CD4-positive, alpha-beta T cell treated with Interleukin-17A for 1 hour (primary cell): ENCODE measurements at places on chromosomes 13 and 19.

GRCh38 chr19:791007-791566 is 6.2 kb upstream of the PTBP1 start:
- DNase-seq, result no peak

DNA sequence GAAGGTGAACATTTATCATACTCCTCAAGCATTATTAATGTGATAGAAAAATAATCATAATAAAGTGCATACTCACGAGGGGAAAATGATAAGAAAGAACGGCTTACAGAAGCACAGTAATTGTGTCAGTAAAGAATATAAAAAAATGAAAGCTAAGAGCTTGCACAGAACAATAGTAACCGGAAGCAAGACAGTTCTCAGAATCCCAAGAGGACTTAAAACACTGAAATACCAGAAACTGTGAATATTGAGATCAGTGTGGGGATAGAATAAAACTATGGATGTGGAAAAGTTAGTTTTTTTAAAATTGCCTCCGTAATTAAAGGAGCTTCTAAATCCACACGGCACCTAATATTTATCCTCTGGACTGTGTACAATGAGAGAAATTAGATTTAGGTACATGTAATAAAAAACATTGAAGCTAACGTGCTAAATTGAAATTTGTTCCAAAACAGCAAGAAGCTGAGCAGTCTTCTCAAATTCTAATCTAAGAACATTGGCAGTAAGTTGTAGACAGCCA is 482.7 kb downstream of the SLITRK6 start:
- DNase-seq, result no peak

- DNase-seq, result no peak
Observed at GRCh38 chr19:33175886-33176669, 18.1 kb upstream of the LRP3 start.

DNA sequence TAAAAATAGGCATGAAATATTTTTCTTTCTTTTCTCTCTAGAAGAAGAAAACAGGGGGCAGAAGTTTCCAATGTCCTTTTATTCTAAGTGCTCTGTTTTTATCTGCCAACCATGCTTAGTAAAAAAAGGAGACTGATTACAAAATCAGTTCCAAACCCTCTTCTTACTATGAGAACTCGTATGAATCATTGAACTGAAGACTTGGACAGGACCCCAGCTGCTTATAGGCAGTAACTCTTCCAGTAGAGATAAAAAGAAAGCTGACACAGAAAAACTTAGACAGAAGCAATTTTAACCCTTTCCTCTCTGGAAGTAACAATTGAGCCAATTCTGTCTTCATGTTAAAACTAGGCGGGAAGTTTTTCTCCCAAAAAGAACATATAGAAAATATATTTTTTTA is 24.5 kb upstream of the FREM2 start:
- no peak for DNase-seq

DNA sequence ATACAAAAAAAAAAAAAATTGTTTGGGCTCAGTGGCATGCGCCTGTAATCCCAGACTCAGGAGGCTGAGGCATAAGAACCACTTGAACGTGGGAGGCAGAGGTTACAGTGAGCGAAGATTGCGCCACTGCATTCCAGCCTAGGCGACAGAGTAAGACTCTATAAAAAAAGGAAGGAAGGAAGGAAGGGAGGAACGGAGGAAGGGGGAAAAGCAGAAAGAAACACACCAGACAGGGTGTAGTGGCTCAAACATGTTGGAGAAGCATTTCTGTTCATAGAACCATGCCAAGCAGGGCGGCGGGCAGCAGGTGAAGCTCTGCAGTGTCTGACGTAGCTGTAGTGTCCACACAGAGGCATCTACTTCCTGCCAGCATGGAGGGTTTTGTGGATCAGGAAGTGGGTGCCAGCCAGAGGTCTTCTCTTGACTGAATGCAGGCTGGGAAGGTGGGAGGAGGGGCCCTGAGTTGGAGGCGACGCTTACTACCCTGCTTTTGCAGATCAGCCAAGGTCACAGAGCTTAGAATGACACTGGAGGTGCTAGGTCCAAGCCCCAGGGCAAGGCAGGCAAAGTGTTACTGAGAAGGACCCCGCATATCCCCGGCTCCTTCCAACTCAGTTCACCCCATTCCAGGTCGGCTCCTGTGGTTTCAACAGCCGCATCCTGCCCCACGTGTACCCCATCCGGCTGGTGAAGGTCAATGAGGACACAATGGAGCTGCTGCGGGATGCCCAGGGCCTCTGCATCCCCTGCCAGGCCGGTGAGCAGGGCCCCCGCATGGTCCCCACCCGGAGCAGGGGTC is 11.6 kb upstream of the PGLS start:
- DNase-seq, result no peak

DNA sequence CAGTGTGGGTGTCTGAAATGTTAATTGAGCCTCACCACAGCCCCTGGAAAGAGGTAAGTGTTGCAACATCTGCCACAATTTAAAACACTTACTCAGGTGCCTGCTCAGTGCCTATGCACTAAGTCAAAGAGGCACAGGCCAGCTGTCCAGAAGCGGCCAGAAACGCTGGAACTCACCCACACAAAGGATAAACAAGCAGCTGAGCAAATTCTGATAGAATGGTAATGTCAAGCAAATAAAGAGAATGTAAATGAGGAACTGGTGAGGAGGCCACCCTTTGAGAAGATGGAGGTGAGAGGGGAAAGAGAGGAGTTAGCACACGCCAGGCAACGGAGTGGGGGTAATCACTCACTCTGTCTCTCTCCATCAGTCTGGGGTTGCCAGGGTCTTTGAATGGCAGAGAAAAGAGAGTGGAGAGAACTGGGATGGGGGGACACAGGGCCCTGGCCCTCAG is 67.7 kb upstream of the SERP2 start:
- DNase-seq, result no peak
